Thymus (tissue), 14 donors: ENCODE measurements at places on chromosomes 1 and 21.

GRCh38 chr1:63010913-63011660, 227.2 kb downstream of the ATG4C start:
- no peak for DNase-seq

DNA sequence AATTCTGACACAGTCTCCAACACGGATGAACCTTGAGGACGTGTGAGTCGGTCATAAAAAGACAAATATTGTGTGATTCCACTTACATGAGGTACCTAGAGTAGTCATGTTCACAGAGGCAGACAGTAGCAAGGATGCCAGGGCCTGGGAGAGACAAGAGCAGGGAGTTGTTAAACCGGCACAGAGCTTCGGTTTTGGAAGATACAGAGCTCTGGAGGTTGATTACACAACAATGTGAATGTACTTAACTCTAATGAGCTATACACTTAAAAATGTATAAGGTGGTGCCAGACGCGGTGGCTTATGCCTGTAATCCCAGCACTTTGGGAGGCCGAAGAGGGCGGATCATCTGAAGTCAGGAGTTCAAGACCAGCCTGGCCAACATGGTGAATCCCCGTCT, 37.8 kb upstream of the NEK2 start:
- DNase-seq: no peak

GRCh38 chr21:23853796-23854379, 1753.4 kb downstream of the MRPL39 start:
- peak; percentile 16 for DNase-seq

GRCh38 chr1:164823486-164824279, 264.7 kb downstream of the PBX1 start:
- DNase-seq: no peak

DNA sequence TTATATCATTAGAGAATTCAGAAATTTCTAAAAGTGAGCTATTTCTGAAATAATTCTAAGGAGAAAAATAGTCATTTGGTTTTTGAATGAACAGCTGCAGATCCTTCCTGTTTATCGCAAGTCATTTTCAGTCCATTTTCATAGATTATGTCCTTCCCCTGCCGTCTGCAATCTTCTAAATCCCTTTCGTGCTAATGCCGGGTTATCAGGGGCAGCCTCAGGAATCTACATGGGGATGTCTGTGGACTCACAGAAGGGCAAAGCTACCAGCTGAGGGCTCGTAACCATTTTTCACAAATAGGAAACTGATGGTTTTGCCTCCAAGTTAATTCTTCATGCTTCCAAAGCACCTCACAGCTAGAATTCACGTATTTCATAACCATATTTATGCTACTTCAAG, 23.0 kb downstream of the RCAN3 start:
- no peak for DNase-seq

- no peak for DNase-seq
Measured at GRCh38 chr1:181816608-181817007, 244.9 kb downstream of the ZNF648 start.

- DNase-seq: no peak
Measured at GRCh38 chr1:175503538-175503937, 239.9 kb downstream of the TNR start.

- DNase-seq: no peak
Measured at GRCh38 chr1:23611601-23612327, 52.5 kb upstream of the ID3 start.

GRCh38 chr21:25967181-25967900, 203.2 kb downstream of the APP start:
- DNase-seq: peak; percentile 38

GRCh38 chr1:5911871-5912271, 80.4 kb downstream of the NPHP4 start:
- no peak for DNase-seq

GRCh38 chr1:74716822-74717221, 16.0 kb downstream of the CRYZ start:
- DNase-seq: no peak

GRCh38 chr1:39088658-39089057, 62.5 kb downstream of the NDUFS5 start:
- no peak for DNase-seq

DNA sequence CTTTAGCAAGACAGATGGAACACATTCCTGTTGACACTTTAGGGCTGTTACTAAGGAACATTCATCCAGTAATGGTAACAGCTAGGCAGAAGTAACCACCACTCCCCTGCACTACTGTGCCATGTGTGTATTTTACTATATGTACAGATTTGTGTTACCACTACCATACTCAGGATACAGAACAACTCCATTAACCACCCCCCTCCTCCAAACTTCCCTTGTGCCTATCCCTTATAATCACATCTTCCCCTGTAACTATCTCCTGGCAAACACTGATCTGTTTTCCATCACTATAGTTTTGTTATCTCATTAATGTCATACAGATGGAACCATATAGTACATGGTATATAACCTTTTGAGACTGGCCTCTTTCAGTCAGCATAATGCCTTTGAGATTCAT, 3.9 kb upstream of the POU2F1 start:
- DNase-seq: no peak

DNA sequence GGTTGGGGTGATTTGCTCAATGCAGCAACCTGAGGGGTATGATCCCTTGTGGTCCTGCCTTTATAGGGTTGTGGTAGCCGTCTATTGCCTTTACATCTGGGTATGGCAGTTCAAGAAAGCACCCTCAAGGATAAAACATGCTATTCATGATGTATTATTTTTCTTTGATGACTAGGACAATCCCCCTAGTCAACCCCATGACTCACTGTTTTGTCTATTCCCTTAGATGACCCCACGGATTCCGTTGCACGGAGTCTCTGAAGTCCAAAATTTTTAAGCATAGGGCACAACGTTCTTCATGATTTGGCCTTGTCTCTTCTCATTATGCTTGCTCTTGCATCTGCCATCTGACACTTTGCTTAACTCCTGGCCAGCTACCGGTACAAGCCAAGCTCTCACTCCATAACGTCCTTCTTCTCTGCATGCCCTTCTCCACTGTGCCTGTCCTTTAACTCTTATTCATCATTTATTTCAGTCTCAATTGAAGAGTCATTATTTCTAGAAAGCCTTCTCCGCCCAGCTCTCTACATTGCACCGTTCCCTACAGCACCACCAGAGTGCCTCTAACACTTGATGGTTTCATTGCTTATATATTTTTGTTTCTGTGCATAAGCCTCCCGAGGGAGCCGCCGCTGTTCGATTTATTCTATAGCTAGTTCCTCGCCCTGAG, 838 bp upstream of the DISP1 start:
- DNase-seq: no peak

GRCh38 chr1:8740034-8740449, 77.4 kb downstream of the RERE start:
- no peak for DNase-seq

- no peak for DNase-seq
Measured at GRCh38 chr1:5597991-5598823, 394.0 kb downstream of the NPHP4 start.

DNA sequence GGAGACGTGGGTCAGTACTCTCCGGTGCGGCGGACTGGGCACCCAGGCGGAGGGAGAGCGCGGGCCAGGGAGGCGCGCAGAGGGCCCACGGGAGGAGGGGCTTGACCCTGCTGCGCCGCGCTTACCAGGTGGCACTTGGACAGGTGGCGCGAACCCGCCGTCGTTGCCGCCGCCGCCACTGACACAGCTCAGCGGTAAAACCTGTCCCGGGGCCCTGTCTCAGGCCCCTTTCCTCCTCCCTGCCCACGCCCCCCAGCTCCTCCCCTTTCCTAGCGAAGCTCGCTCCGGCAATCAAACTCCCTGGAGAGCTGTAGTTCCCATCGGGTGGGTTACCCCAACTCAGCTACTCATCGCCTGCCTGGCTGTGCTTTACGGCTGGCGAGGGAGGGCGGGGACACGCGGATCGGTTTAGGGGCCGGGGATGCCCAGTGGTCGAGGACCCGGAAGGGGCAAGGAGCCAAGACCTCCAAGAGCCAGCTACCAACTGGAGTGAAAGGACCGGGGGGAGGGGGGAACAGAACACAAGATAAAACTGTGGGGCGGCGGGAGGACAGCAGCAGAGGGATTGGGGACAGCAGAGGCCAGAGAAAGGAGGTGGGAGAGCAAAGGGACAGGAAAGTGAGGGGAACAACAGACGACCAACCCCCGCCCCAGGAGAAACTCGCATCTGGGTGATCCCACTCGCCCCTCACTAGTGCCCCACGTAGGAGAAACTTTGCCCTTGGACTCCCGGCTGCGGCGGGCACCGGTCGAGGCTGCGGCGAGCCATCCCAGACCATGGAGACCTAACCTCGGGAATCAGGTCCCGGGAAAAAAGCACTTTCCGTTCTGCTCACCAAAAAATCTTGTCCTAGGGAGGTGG, 2.9 kb downstream of the GFI1 start:
- no peak for DNase-seq

DNA sequence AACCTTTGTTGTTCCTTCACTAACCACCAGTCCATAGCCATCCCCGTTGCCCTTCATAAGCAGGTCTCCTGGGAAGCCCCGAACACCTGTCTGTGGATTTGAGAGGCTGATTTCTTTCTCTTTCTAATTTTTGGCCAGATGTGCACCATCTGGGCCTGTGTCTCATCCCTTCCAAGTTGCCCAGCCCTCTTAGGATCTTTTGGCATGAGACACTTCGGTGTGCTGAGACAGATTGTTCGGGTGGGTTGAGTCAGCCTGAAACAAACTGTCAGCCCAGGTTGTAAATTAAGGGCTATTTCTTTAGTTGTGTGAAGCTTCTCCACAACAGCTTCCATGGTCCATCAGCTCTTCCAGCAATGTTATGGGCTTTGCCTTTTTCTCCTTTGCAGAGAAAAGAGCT, 1.4 kb upstream of the DNAJC11 start:
- DNase-seq: no peak

GRCh38 chr21:24729568-24729967, 877.7 kb downstream of the MRPL39 start:
- no peak for DNase-seq

- DNase-seq: no peak
Measured at GRCh38 chr1:193706766-193707165, 520.4 kb upstream of the B3GALT2 start.

DNA sequence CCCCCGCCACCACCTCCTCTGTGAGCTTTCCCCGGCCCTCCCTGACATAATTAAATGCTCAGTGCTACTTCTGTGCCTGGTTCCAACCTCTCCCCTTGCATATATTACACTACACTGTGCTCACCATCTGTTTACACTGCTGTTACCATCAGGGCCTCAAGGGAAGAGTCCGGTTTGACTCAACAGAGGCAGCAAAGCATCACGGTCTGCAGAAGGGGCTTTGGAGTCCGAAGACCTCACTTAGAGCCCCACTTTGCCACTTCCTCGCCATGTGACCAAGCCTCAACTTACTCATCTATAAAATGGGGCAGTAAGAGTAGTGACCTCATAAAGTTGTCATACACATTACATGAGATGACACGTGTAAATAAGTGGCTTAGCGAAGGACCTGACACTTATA, 27.4 kb downstream of the KCNN3 start:
- no peak for DNase-seq

GRCh38 chr1:212583643-212584042, 24.9 kb upstream of the ATF3 start:
- DNase-seq: no peak

DNA sequence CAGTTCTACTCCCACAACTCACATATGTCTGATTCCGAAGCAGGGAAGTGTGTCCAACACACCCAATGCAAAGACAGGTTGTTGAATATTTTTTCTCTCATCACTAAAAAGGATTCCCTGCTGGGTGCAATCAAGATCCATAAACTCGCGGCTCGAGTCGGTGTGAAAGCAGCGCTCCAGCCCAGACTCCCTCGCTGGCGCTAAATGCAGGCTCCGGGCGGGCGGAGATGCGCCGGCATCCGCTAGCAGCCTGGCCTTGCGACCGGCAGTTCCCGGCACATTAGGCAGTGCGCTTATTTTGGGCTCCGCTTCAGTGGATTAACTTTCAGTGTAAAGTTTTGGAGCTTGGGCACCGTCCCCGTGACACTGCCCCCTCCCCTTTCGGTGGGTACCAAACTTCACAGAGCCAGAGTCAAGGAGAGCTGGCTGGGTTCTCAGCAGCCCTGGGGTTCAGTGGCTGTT, 87.7 kb upstream of the POU3F1 start:
- DNase-seq: no peak

DNA sequence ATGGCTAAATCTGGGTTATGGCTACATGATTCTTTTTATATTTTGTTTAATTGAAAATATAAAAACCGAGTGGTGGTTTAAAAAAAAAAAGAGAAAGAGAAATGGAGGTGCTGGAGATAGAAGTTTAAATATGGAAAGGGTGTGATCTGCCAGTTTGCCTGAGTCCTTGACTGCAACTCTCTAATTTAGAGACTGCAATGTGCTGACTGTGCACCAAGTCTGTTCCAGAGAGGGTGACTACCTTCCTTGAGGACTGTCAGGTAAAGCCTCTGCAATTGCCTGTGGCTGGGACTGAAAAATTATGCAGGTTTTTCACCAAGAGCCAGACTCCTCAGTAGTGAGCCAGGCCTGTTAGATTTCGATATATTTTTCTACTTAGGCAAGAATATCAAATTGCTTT, 1326.3 kb downstream of the BRINP3 start:
- DNase-seq: no peak

GRCh38 chr1:230320804-230321203, 105.3 kb downstream of the PGBD5 start:
- DNase-seq: no peak

GRCh38 chr1:112904831-112905261, 51.1 kb downstream of the SLC16A1 start:
- DNase-seq: no peak

GRCh38 chr1:42806171-42806570, 10.8 kb upstream of the ERMAP start:
- DNase-seq: no peak

GRCh38 chr1:8987881-8988617, 38.2 kb downstream of the SLC2A7 start:
- DNase-seq: peak; percentile 32

DNA sequence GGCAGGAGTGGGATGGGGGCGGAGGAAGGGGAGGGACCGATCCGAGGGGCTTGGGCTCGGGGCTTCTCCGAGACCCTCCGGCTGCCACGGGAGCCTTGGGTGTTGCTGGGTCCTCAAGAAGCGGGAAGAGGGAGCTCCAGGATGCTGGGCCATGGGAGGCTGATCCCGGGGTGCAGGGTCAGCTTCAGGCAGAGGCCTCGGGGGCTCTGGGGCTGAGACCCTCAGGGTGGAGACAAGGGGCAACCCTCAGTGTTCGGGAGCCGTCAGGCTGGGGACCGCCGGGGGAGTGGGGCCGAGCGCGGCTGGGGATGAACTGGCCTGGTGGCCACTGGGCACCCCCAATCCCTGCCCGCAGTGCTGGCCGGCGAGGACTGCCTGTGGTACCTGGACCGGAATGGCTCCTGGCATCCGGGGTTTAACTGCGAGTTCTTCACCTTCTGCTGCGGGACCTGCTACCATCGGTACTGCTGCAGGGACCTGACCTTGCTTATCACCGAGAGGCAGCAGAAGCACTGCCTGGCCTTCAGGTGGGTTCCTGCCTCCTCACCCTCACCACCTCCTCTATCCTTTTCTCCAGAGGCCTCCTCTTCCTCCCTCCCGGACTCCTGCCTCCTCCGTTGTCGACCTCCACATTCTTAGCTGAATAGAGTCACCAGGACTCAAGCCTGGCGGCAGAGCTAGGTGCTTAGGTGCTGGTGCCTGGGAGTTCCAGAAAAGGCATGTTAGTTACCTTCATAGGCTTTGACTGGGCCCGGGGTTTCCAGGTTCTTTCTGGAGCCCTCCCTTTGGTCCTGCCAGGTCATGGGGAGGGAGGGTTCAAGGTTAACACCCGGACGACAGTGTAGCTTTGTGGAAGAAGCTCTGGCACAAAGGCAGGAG, 631 bp downstream of the SHISA4 start:
- no peak for DNase-seq

GRCh38 chr1:74689621-74690363, 16.2 kb upstream of the ERICH3 start:
- peak; percentile 37 for DNase-seq
